MM.1S (cell line): ENCODE measurements at places on chromosomes 3 and 15.

- H3K4me1 ChIP-seq: no peaks in the 10 kb centered on the region; the same call in 1 of the 2 replicates
- no peaks in the 10 kb centered on the region for H3K36me3 ChIP-seq
- H3K4me3 ChIP-seq: no peak overlapping the region
- no peak for DNase-seq
These were observed 16.9 kb upstream of the CSPG4 start for GRCh38 chr15:75729326-75730069.

- no peak overlapping the region for H3K4me3 ChIP-seq
- H3K27me3 ChIP-seq: no peaks in the 10 kb centered on the region
- H3K36me3 ChIP-seq: no peaks in the 10 kb centered on the region
- H3K27ac ChIP-seq: no peak overlapping the region
These were observed 8.3 kb downstream of the SEMA3G start for GRCh38 chr3:52436500-52437149.

GRCh38 chr15:95850837-95851236 is 479.7 kb upstream of the NR2F2 start:
- no peaks in the 10 kb centered on the region for H3K36me3 ChIP-seq
- H3K27ac ChIP-seq: no peak overlapping the region
- no peaks in the 10 kb centered on the region for H3K4me1 ChIP-seq
- H3K4me3 ChIP-seq: no peak overlapping the region
- DNase-seq: no peak
- H3K27me3 ChIP-seq: no peaks in the 10 kb centered on the region

GRCh38 chr3:23455084-23455483 is 252.0 kb downstream of the UBE2E2 start:
- no peaks in the 10 kb centered on the region for H3K27me3 ChIP-seq
- no peak overlapping the region for H3K27ac ChIP-seq
- H3K4me3 ChIP-seq: no peak overlapping the region
- no peak for DNase-seq
- H3K4me1 ChIP-seq: no peaks in the 10 kb centered on the region
- no peaks in the 10 kb centered on the region for H3K36me3 ChIP-seq

DNA sequence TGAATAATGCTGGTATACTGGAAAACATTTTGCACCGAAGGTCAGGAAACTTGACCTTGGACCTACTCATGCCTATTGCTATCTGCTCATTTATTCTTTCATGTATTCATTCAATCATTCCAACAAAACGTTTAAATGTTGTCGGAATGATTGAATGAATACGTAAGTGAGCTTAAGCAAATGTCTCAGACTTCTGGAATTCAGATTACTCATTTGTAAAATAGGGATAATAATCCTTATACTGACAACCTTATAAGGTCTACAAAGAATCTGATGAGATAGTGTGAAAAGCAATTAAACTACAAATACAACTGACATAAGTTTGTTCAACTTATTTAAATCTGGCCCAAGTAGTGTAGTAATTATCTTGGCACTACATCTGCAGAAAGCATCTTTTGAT is 288.7 kb downstream of the WDR72 start:
- no peak overlapping the region for H3K27ac ChIP-seq
- no peak overlapping the region for H3K4me3 ChIP-seq
- no peak for DNase-seq
- H3K36me3 ChIP-seq: no peaks in the 10 kb centered on the region
- H3K27me3 ChIP-seq: no peaks in the 10 kb centered on the region
- no peaks in the 10 kb centered on the region for H3K4me1 ChIP-seq

GRCh38 chr3:120742849-120743365 is 363 bp downstream of the GTF2E1 start:
- no peaks in the 10 kb centered on the region for H3K36me3 ChIP-seq
- H3K4me1 ChIP-seq: peaks cover 4% of the 10 kb centered on the region; the same call in 1 of the 2 replicates
- no peaks in the 10 kb centered on the region for H3K27me3 ChIP-seq
- peak overlapping the region; percentile 88 for H3K4me3 ChIP-seq
- peak overlapping the region; percentile 15; the same call in 1 of the 2 replicates for H3K27ac ChIP-seq

GRCh38 chr15:80776420-80777045 is 2.6 kb upstream of the CEMIP start:
- H3K27ac ChIP-seq: no peak overlapping the region
- no peaks in the 10 kb centered on the region for H3K4me1 ChIP-seq

DNA sequence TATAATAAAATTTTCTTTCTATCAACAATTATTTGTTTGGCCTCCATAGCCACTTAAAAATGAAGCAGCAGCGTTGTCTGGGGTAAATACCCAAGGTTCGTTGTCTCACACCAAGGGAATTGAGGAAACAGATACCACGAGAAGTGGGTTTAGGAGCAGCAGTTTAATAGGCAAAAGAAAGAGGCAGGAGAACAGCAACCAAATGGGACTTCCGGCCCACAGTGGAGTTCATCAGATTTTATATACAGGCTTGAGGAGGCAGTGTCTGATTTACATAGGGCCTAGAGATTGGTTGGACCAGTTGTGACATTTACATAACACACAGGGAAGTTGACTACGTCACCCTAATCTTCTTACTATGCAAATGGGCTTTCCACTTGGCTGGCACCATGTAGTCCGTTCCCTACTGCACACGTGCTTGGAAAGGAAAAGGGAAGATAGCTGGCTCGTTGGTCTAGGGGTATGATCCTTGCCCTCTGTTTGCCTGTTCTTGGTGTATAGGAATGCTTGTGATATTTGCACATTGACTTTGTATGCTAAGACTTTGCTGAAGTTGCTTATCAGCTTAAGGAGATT is 61.5 kb upstream of the SETMAR start:
- H3K27ac ChIP-seq: no peak overlapping the region
- DNase-seq: no peak
- no peaks in the 10 kb centered on the region for H3K27me3 ChIP-seq
- no peaks in the 10 kb centered on the region for H3K4me1 ChIP-seq
- no peaks in the 10 kb centered on the region for H3K36me3 ChIP-seq
- no peak overlapping the region for H3K4me3 ChIP-seq

- H3K27me3 ChIP-seq: no peaks in the 10 kb centered on the region
- H3K4me1 ChIP-seq: no peaks in the 10 kb centered on the region
- no peaks in the 10 kb centered on the region for H3K36me3 ChIP-seq
- no peak overlapping the region for H3K4me3 ChIP-seq
- no peak for DNase-seq
These were observed 277.9 kb downstream of the FHIT start for GRCh38 chr3:60973321-60973720.

GRCh38 chr3:31533169-31534064 is 692 bp downstream of the STT3B start:
- H3K27me3 ChIP-seq: no peaks in the 10 kb centered on the region
- peak; percentile 52 for DNase-seq
- peak overlapping the region; percentile 98; the same call in 1 of the 2 replicates for H3K27ac ChIP-seq
- H3K4me1 ChIP-seq: no peaks in the 10 kb centered on the region; the same call in 1 of the 2 replicates
- H3K36me3 ChIP-seq: no peaks in the 10 kb centered on the region; the same call in 1 of the 2 replicates

GRCh38 chr15:58666957-58667356 is 82.5 kb downstream of the ADAM10 start:
- no peak overlapping the region for H3K4me3 ChIP-seq
- H3K4me1 ChIP-seq: no peaks in the 10 kb centered on the region
- no peaks in the 10 kb centered on the region for H3K27me3 ChIP-seq
- H3K36me3 ChIP-seq: peaks cover 17% of the 10 kb centered on the region

DNA sequence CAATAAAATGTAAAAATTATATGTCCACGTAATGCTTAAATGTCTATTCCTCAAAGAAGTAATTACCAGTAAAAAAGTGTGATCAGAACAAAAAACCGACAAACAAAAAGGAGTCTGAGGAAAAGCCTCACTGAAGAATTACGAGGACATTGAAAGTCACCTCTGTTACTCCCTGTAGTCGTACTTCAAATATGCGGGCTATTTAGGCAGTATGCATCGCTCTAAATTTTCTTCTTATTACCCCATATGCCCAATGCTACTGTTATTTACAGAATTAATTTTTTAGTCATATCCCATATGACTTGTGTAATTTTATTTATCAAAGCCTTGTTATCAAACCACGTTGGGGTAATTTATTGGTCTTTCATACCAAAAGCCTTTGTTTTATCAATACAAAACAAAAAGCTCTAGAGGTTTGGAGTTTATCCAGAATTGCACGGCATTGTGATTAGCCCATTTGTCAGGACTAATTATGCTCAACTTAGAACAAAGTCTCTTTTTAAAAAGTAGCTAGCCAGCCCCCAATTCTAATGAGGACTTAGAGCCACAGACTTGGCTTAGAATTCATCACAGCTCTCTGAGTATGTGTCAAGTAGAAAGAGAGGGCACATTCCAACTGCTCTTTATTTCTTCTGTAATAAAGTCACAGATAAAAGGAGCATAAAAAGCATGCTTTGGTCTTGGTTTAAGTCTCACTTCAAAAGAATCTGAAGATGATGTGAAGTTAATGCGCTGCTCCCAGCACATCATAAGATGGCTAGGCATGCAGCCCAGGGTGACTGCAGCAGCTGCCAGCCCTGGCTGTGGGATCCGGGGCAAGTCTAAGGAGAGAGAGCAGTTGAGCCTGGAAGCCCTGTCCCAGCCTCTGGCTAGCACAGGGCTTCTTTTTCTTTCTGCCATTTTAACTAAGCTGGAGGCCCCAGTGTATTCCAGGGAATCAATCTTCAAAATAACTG is 521.0 kb downstream of the GABRG3 start:
- no peak for DNase-seq
- H3K4me1 ChIP-seq: no peaks in the 10 kb centered on the region
- no peaks in the 10 kb centered on the region for H3K36me3 ChIP-seq
- no peak overlapping the region for H3K27ac ChIP-seq
- no peaks in the 10 kb centered on the region for H3K27me3 ChIP-seq

DNA sequence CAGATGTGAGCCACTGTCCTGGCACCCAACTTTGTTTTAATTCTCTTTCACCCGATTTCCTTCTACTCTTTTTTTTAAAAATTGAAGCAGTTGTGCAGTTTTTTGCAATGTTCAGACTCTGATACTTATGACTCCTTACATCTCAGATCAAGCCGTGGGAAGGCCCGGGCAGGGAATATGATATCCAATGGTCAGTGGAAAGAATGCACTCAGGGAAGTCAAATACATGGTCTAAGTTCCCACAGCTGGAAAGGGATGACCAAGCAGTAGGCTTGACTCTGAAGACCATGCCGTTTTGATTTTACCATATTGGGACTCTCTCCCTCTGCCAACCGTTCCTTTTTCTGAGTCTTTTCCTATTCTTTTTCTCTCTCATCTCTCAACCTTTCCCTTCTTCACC is 157.2 kb downstream of the RPLP1 start:
- H3K27ac ChIP-seq: no peak overlapping the region
- H3K4me1 ChIP-seq: peaks cover 4% of the 10 kb centered on the region; the same call in 1 of the 2 replicates
- H3K27me3 ChIP-seq: no peaks in the 10 kb centered on the region
- no peak for DNase-seq
- H3K36me3 ChIP-seq: no peaks in the 10 kb centered on the region

- no peaks in the 10 kb centered on the region for H3K27me3 ChIP-seq
- H3K4me3 ChIP-seq: no peak overlapping the region
- H3K36me3 ChIP-seq: no peaks in the 10 kb centered on the region
- H3K27ac ChIP-seq: no peak overlapping the region
These were observed 234.0 kb downstream of the RBMS3 start for GRCh38 chr3:29514912-29515311.

- H3K4me3 ChIP-seq: no peak overlapping the region
- H3K27ac ChIP-seq: no peak overlapping the region
- H3K4me1 ChIP-seq: no peaks in the 10 kb centered on the region
- no peak for DNase-seq
- H3K27me3 ChIP-seq: no peaks in the 10 kb centered on the region
These were observed 35.8 kb upstream of the BCL2L10 start for GRCh38 chr15:52148403-52148802.

GRCh38 chr3:112530573-112530972 is 31.2 kb downstream of the ATG3 start:
- no peaks in the 10 kb centered on the region; the same call in 1 of the 2 replicates for H3K36me3 ChIP-seq
- no peak overlapping the region for H3K4me3 ChIP-seq
- H3K27me3 ChIP-seq: no peaks in the 10 kb centered on the region
- no peak overlapping the region for H3K27ac ChIP-seq
- H3K4me1 ChIP-seq: no peaks in the 10 kb centered on the region

- no peaks in the 10 kb centered on the region for H3K36me3 ChIP-seq
- H3K27me3 ChIP-seq: no peaks in the 10 kb centered on the region
- no peak overlapping the region for H3K4me3 ChIP-seq
- H3K27ac ChIP-seq: no peak overlapping the region
- H3K4me1 ChIP-seq: no peaks in the 10 kb centered on the region
These were observed 13.6 kb downstream of the NISCH start for GRCh38 chr3:52469001-52469400.

GRCh38 chr3:153127788-153128187 is 34.2 kb upstream of the RAP2B start:
- no peaks in the 10 kb centered on the region for H3K27me3 ChIP-seq
- no peaks in the 10 kb centered on the region for H3K36me3 ChIP-seq

GRCh38 chr15:88490036-88490435 is 22.5 kb downstream of the MRPS11 start:
- DNase-seq: no peak
- no peaks in the 10 kb centered on the region for H3K36me3 ChIP-seq
- H3K27ac ChIP-seq: no peak overlapping the region
- H3K4me3 ChIP-seq: no peak overlapping the region
- no peaks in the 10 kb centered on the region for H3K4me1 ChIP-seq

GRCh38 chr15:66873856-66874255 is 171.8 kb downstream of the SMAD6 start:
- H3K27ac ChIP-seq: no peak overlapping the region
- H3K27me3 ChIP-seq: no peaks in the 10 kb centered on the region
- H3K4me1 ChIP-seq: no peaks in the 10 kb centered on the region
- no peak for DNase-seq
- H3K4me3 ChIP-seq: no peak overlapping the region

- H3K36me3 ChIP-seq: no peaks in the 10 kb centered on the region
- DNase-seq: no peak
- peak overlapping the region; percentile 2; the same call in 1 of the 2 replicates for H3K4me3 ChIP-seq
These were observed 12.9 kb downstream of the VPS13C start for GRCh38 chr15:62047282-62047827.

DNA sequence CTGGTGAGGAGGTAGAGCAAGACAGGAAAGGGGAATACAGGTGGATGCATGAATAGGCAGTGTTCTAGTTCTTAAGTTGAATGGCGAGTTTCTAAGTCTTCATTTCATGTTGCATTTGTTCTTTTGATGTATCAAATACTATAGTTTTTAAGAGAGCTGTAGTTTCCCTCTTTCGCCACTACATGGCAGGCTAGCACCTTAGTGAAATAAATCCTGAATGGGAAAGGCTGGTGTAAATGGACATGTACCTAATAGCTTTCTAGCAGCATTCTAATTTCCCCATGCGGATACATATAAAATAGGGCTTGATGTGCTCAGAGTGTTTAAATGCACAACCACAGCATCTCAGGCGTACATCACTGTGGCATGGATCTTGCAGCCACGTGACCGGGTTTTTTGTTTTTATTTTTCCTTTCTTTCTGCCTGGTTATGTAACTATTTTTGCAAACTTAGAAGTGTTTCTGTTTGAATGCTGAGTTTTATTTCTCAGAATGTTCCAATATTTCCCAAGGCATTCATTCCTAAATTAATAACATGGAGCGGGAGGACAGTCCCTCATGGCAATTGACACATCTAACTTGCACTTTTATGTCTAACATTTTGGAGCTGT is 23.5 kb upstream of the CLN6 start:
- peak; percentile 88 for DNase-seq
- H3K27ac ChIP-seq: no peak overlapping the region
- H3K27me3 ChIP-seq: no peaks in the 10 kb centered on the region
- peaks cover 14% of the 10 kb centered on the region for H3K4me1 ChIP-seq
- no peaks in the 10 kb centered on the region for H3K36me3 ChIP-seq
- peak overlapping the region; percentile 11; the same call in 1 of the 2 replicates for H3K4me3 ChIP-seq
